ENCODE measurements at places on chromosomes 3 and 15.
A peak's percentile ranks its signal among the peaks of the same experiment; 100 is the strongest.

DNA sequence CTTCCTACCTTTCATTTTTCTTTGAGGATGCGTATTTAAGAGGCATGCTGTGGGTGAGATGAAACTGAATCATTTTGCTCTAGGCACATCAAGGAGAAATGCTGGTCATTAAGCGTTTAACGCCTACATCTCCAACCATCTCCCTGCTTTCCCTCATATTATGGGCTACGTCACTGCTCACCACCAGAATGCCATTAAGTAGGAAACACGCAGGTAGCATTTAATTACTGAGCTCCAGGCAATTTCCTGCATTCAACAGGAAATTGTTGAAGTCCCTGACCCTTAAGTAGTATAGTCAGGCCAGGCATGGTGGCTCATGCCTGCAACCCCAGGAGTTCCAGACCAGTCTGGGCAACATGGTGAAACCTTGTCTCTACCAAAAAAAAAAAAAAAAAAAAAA, 66.1 kb downstream of the CHSY1 start:
- no peak for DNase-seq

DNA sequence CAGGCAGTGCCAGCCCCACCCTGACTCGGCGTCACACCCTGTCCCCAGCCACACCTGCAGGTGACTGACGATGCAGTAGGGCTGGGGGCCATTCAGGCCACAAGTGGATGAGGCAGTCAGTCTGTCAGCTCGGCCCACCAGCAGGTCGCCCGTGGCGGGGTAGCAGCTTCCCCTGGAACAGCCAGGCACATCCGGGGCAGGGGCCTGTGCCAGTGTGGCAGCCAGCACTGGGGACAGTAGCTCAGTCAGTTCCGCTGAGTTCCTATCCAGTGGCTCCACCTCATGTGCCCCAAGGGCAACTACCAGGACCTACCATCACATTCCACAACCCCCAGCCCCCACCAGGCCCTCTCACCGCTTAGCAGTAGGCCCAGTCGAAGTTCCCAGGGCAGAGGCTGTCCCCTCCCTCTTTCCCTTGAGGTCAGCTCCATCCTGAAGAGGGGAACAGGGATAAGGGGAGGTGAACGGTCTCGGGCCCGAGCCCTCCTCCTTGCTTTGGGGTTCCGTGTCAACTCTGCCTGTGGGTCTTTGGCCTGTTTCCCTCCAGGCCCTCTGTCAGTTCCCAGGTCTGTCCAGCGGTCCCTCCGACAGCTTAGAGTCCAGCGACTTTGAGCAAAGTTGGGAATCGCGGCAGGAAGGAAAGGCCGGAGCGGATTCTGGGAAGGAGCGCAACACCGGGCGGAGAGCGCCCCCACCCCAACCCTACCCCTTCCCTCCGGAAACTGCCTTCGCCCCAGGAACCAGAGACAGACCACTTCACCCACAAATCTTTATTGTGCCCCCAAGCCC, at the start of gene LAMB2:
Gene LAMB2, minus strand, starts transcription at position 614 of the 789 bp plus-strand sequence. Its CDS starts 183 bp downstream, at position 431.
- DNase-seq = peak; percentile 89

GRCh38 chr3:72336821-72337479, 511.3 kb downstream of the SHQ1 start:
- no peak for DNase-seq

DNA sequence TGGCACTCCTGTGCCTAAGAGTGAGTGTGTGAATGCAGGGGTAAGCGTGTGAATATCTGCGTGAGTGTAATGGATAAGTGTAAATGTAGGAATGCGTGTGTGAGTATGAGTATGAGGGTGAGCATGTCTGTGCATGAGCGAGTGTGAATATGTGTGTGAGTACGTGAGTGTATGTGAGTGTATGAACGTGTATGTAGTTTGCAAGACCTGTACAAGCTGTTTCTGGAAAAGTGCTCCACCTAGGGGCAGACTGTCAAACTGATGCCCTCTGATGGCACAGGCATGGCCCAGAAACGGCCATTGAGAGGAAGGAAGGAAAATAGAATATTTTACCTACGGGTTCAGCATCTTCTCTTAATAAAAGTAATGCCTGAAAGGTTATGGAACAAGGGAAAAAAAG, 24.4 kb upstream of the FRMD4B start:
- DNase-seq = no peak

GRCh38 chr3:81268526-81268925, 492.9 kb downstream of the GBE1 start:
- no peak for DNase-seq

DNA sequence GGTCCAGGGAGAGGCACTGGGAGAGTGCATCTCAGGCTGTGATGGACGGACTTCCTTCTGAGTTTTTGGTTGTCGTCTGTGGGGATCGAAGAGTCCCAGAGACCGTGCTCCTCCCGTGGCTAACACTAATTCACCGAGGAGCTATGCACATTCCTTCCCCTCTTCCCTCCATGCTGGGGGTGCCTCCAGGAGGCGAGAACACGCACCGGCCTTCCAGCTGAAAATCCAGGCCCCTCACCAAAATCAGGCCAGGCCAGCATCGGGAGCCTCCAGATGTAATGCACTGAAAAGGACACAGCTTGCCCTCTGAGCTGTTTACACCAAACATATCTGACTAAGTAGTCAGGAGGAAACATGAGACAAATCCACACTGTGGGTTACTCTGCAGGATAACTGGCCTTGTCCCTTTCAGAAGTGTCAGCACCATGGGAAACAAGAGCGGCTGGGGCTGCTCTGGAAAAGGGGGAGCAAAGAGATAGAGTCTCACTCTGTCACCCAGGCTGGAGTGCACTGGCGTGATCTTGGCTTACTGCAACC, 5.5 kb downstream of the RNU5B-1 start:
- no peak for DNase-seq

DNA sequence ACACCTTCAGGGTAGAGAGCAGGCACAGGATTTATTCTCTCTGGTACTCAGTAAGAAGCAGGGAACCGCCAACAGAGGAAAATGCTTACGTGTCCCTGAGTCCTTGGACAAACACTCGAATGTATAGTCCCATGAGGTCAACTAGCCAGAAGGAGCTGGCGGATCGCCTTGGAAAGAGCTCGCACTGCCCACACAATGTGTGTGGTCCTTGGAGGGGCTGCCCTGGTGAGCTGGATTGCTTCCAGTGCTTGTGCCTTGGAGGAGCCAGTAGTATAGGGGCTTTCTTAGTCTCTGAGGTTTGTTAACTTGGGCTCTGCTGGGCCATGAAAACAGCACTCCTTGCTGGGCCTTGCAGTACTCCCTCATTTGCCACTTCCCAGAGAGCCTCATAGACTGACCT, 40.7 kb upstream of the VILL start:
- DNase-seq = no peak

DNA sequence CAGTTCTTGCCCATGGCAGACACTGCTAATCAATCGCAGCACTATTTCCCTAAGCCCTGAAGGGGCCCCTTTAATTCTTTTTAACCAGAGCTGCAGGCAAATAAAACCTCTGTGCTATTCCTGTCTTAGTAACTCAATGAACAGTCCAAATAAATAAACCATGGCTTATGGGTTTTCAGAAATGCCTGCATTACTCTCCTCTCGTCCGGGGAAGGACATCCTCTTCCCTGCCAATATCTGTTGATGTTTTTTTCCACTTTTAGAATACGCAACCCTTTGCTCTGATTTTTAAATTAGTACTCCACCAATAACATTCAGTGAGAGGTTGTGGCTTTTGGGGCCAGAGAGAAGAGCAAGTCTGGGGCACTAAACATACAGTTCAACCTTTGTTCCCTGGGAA, 35.2 kb upstream of the PRICKLE2 start:
- no peak for DNase-seq

GRCh38 chr15:90000186-90001001, 730 bp upstream of the ZNF710 start:
- DNase-seq = peak; percentile 41

GRCh38 chr3:13348100-13348499, 72.0 kb downstream of the NUP210 start:
- DNase-seq = no peak

- DNase-seq = no peak
Observed at GRCh38 chr15:97009031-97009431, 678.5 kb downstream of the NR2F2 start.

GRCh38 chr3:44712455-44713075, at the start of gene ZNF502:
ZNF502 (plus strand) TSS chr3:44712660; CDS start chr3:44720262, 7,602 bp downstream.
- no peak for DNase-seq

DNA sequence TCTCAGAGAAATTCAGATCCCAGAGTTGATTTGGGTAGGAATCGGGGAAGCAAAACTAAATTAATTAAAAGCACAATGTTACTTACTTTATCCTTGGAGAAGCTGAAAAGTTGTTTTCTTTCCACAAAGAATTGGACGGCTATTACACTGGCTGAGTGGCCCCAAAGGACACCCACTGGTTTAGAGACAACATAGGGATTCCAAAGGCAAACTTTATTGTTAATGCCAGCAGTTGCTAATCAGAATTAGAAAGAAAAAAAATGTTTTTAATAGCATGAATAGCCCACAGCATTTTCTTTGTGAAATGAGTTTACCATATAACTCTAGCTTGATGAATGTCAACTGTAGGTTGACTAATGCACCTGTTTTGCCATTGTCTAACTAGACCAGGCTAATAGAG, 51.7 kb downstream of the WDR49 start:
- DNase-seq = no peak

GRCh38 chr3:30162579-30162978, 443.8 kb upstream of the TGFBR2 start:
- no peak for DNase-seq

DNA sequence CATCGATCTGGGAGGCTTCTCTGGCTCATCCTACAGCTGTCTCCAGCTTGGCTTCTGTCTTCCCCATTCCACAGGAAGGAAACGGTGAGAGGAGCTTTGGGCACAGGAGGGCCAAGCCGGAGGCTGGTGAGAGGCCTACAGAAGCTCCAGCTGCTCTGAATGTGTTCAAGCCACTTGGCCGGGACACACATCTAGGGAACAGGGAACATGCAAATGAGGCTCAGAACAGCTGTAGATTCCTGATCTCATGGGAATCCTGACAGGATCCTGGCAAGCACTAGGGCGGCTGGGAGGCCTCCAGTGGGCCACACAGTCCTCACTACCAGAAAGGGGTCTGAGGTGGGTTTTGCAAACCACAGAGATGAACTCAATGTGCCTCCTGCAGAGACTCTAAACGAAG, 13.7 kb downstream of the SEMA5B start:
- DNase-seq = no peak

GRCh38 chr15:57090496-57090859, 172.0 kb downstream of the TCF12 start:
- no peak for DNase-seq

GRCh38 chr15:88906130-88906529, 7.0 kb downstream of the MFGE8 start:
- DNase-seq = no peak

- no peak for DNase-seq
Observed at GRCh38 chr3:124837065-124837464, 50.1 kb downstream of the ITGB5 start.

DNA sequence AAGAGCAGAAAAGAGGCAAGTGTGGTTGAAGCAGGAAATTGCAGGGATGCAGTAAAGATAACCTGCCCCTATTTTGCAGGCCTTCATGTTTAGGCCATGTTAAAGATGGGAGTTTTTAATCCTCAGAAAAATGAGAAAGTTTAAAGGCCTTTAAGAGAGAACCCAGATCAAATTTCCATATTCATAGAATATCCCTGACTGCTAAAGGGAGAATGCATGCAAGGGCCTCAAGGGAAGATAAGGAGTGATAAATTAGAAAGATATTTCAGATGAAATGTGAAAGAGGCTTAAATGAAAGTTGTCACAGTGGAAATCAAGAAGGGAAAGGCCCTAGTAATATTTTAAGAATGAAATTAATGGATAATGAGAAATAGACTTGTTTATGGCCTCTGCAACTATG, 292.1 kb downstream of the SATB1 start:
- no peak for DNase-seq

DNA sequence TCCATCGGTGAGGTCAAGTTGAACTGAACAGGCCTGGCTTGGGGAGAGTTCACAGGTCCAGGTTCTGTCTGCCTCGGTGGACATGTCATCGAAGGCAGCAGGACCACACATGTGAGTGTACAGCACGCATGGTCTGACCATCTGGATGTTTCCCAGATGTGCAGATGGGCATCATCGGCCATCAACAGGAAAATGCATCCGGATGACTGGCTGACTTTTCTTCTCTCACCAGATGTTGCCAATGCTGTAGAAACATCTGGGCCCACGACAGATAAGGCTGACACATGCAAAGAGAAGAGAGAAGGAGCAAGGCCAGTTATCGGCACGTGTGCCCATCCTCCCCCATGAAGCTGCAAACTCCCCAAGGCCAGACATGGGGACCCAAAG, 45.1 kb downstream of the NOX5 start:
- DNase-seq = no peak

DNA sequence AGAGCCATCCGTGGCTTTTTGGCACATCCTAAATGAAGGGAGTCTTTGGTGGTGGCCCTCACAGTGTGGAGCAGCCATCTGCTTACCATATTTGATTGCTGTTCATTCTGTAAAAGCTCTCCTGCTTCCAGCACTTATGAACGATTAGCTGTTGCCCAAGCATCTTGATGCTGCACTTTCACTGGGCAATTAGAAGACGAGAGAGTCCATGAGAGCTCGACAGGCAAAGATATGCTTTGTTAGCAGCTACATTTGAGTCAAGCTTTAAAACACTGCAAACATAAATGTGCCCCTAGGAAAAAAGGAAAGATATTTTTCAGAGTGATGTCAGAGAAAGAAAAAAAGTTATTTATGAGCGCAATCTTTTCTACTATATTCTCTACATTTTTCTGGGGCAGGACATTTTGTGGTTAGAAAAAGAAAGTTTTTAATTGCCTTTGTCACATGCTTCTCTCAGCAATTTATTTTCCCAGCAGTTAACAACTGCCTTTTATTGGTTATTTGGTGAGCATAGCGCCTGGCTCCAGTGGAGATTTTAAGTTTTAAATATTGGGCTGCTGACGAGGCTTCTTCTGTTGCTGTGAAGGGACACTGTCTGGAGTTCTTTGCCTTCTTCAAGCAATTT, 468.4 kb downstream of the C3orf38 start:
- DNase-seq = no peak

GRCh38 chr3:44678480-44679116, 30.1 kb downstream of the ZNF35 start:
- no peak for DNase-seq

- no peak for DNase-seq
Observed at GRCh38 chr3:50233176-50233575, 2.8 kb upstream of the GNAI2 start.

GRCh38 chr3:138493804-138494606, 59.6 kb downstream of the ESYT3 start:
- no peak for DNase-seq

DNA sequence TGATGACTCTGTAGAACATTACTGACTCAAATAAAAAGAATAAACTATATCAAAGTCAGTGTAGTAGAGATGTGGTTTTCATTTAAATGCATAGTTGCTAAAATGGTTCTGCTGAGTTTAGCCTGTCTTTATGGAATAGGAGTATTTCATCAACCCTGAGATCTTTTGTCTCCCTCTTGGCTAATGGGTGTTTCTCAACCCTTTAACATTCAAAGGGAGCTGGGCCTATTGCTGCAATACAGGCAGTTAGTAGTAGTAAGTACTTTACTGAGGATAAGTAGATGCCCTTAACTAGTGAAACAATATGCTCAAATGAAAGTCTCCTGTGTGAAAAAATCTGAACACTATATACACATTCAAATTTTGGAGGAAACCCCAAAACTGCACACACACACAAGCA, 184.7 kb upstream of the TTC14 start:
- no peak for DNase-seq

GRCh38 chr3:131501949-131502348, 822 bp downstream of the MRPL3 start:
- no peak for DNase-seq

Data from HuH-7 (cell line).